ENCODE measurements at places on chromosomes 2 and 18.
A peak's percentile ranks its signal among the peaks of the same experiment; 100 is the strongest.

GRCh38 chr18:61203151-61203550 is 130.1 kb upstream of the CDH20 start:
- DNase-seq: no peak

DNA sequence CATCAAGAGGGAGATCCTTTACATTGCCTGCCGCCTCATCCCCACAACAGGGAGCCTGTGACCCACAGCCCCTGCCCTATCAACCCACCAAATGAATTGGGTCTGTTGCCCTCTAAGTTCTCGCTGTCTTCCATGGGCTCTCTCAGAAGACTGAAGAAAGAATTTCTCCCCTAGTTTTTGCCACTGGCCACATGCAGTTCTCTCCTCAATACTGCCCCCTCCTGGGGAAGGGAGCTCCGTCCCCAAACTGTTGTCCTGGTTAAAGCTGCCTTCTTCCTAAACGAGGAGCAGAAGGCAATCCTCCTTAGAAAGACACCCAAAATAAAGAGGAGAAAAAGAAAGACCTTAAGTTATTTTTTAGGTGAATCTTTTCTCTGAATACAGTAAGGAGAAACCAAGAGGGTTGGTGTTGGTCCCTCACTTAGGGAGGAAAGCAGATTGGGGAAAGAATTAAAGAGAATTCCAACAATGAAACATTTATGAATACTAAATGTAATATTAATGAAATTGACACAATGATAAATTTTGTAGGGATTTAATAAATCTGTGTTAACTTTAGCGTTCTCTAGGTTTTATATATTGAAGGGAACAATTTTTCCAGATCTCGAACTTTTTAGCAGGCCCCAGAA is 31.1 kb upstream of the SATB2 start:
- DNase-seq: peak; percentile 36

DNA sequence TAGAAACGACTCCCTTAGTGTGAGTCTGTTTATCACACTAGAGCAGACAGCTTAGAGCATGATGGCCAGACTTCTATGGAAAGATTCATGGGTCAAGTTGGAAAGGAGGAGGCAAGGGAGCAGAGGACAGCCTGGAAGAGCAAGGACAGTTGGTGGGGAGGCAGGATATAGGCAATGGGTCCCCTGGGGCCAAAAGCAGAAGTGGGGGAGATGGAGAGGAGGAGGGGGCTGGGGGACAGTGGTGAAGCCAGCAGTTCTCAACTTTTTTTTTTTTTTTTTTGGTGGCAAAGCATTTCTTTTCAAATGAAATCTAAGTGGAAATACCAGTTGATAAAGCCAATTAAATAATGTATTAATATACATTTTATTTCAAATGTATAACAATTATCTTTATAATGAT is 197.9 kb downstream of the HRH4 start:
- no peak for DNase-seq

DNA sequence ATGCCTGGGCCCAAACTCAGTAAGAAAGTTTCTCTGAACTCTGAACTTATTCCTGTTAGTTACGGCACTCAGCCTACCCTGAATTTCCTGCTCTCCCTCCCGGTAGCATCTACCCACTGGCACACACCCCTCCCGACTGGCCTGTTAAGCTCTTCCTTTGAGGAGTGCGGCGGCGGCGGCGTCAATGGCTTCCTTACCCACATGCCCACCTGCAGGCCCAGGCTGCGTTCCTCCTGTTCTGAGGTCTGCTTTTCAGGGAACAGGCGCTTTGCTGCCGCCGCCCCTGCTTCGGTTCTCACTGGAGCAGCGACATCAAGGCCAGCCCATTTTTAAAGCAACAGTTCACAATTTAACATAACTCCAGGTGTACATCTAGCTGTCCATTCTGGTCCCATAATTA is 432.4 kb downstream of the DCDC2C start:
- DNase-seq: no peak

- DNase-seq: no peak
These were observed 251.1 kb downstream of the CYP26B1 start for GRCh38 chr2:71896385-71897136.

GRCh38 chr2:110903548-110903947 is 171.2 kb downstream of the ACOXL start:
- DNase-seq: no peak
